ENCODE measurements at places on chromosomes 2 and 18.

DNA sequence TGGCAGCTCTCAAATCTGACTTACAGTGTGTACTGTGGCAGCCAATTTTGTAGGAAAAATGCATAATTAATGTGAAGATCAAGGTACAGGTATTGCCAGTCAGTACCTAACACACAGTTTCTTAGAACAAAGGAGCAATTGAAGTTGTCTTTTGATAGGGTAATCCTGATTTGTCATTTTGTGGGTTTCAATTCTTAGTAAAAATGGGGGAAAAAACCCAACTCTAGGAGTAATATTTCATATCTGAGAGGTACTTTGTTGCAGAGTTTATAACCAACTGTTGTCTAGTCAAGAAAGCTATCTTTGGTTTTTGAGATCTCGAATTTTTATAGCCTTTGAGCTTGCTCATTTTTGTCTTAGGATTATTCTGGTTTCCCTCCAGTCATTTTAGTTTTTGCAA, 16.1 kb downstream of the SPATS2L start:
- DNase-seq, result no peak

DNA sequence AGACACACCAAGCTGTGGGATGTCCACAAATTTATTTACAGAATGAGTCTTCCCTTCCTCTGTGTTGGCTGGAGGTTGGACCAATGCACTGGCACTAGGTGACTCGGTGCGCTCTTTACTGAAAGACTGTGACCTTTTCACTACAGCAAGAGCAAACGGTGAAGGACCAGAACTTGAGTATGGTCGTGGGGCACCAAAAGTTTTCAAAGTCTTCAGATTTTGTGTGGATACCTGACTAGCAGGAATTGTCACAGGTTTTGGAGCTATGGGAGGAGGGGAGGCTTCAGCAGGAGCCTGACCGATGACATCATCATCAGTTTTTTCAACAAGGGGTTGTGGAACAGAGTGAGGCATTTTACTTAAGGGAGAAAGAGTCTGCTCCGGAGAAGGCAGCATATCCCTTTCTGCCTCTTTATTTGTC, 73.0 kb upstream of the GRB14 start:
- no peak for DNase-seq

DNA sequence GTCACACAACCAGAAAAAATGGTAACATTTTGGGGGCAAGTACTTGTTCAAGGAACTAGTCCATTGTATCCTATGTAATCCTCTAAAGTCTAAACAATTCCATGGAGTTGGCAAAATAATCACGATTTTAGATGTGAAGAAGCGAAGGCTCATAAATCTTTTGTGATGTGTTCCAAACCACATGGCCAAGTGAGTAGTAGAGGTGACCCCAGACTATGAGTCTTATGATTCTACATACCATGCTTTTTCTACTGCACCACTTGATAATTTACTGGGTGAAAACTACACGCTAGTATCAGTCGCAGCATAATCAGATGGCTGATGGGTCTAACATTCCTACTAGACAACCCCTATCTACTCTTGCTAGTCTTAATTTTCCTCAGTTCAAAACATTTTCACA, 371.4 kb downstream of the OSR1 start:
- DNase-seq, result no peak

DNA sequence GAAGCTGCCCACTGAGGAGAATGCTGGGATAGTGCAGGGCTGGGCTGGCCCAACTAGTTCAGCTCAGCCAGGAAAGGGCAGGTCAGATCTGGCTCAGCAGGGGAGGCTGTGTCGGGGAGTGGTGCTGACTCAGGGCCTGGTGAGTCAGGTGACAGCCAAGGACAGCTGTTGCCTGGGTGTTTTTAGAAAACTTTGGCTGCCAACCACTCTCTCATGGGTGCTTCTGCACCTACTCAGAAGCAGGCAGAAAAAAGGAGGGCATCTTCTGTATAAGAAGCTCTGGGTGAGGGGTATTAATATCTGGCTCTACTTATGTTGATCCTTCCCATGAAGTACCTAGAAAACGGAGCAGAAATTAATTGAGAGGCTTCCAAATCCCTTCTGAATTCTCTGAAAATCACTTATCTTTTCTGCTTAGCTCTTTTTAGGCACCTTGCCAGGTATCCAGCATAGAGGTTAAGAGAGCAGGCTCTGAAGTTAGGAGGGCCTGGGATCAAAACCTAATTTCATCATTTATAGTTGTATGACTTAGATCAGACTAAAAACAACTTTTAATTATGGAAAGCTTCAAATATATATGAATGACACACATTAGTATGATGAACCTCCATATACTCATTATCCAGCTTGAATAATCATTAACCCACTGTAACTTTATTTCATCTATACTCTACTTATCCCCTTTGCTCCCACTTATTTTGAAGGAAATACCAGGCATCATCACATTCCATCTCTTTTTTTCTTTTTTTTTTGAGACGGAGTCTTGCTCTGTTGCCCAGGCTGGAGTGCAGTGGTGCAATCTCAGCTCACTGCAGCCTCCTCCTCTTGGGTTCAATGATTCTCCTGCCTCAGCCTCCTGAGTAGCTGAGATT, 15.5 kb upstream of the RAB10 start:
- no peak for DNase-seq

GRCh38 chr18:21064347-21064746, 47.3 kb downstream of the ROCK1 start:
- DNase-seq, result no peak

DNA sequence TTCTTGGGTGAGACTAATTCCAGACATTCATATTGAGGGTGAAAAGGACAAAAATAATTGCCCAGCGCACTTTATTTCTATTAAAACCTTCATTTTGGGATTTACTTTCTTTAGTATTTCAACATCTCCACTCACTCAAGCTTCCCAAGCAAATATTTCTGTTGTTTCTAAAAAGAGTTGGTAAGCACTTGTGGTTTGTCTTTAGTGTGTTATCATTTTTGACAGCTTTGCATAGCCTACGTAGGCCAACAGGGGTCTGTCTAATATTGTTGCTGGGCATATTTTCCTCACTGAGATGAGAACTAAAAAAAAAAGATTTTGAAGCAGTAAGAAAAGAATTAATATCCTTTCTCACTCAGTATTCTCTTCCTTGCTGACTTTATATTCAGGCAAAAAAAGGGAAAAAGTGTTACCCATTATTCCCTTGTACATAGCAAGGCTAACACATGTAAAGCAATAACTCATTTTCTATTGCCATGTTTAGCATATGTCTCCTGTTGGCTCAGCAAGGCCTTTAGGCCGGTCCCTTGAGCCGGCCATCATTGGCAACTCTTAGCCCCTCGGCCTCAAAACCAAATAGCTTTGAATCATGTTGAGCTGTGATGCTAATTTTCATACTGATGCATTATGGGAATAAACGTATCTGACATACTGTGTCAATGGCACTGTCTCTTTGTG, 494.2 kb downstream of the ARHGAP15 start:
- DNase-seq, result no peak
